ENCODE measurements at places on chromosomes 1 and 21. TPM values are rescaled to one million over a fixed set of nuclear protein-coding genes. Genes with fewer than 3 reads are reported as not detected.
A peak's percentile ranks its signal among the peaks of the same experiment; 100 is the strongest.

The MPZ gene
- total RNA-seq: 2.0 TPM

DNA sequence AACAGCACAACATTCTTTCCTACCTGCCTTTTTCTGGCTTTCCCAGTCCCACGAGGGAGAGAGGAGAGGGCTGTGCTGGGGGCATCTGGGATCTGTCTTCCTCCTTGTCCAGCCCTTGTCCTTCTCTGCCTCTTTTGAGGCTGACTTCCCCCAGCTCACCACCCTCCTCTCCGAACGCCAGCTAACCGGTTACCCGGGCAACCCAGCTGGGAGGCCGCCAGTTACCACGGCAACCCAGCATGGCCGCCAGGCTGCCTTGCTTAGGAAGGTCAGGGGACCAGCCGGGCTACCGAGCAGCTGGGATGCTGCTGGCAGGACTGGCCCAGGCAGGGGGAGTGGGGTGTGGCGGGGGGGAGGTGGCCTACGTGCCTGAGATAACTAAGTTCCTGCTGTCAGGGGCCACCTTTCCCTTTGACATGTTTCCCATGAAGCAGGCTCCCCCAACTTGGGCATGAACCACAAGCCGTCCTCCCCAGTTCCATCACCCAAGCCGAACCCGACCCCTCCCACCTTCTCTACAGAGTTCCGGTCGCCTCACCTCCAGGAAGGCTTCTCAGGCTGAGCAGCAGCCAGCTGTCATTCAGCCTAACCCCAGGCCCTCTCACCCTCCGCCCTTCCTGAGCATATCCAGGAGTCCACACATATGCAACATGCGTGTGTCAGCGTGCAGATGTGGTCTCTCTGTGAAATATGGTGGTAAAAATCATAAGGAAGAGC, 8.7 kb downstream of the PLEKHA6 start:
- DNase-seq: peak; percentile 98

The NBPF6 gene
- total RNA-seq: not detected

The CFHR1 gene
- not detected for total RNA-seq

- no peak for DNase-seq
Measured at GRCh38 chr1:1082239-1082775, 8.2 kb upstream of the RNF223 start.

The KCNJ9 gene
- total RNA-seq: 0.09 TPM

The OR6N1 gene
- not detected for total RNA-seq

DNA sequence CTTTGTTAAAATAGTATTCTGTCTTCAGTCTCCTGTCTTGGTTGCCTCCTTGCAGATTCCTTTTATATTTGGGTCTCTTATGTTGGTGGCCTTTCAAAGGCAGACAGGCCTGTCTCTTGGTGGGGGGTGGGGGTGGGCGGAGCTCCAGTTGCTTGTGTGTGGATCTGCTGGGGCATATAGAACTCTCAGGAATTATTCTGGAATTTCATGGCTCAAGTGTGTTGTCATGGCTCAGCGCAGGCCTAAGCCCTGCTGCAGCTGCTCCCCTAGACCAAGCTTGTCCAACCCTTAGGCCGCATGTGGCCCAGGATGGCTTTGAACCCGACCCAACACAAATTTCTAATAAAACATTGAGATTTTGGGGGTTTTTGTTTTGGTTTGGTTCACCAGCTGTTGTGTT, 8.0 kb downstream of the C1orf35 start:
- no peak for DNase-seq

The BSND gene
- total RNA-seq: not detected
